Suppressor macrophage (primary cell): ENCODE measurements at places on chromosomes 4 and X.

- no peak for DNase-seq
Observed at GRCh38 chrX:78769101-78769755, 21.7 kb downstream of the LPAR4 start.

GRCh38 chrX:12898073-12898472 is 8.3 kb upstream of the TLR8 start:
- DNase-seq = no peak

DNA sequence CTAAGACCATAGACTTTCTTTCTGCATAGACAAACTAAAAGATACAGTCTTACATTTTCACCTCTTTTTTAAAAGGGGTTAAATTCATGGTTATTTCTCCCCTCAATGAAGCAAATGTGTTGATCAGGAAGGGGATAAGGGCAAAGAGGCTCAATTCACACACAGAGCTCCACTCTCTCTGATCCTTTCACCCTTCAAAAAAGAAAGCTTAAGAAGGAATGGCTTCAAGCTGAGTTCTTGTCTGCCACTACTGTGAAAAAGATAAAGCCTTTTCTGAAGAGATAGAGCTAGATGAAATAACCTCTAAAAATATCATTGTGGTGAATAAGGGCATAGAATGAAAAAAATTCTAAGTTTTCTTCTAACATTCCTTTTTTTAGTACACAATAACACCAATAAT is 28.3 kb downstream of the SEPSECS start:
- DNase-seq = no peak

DNA sequence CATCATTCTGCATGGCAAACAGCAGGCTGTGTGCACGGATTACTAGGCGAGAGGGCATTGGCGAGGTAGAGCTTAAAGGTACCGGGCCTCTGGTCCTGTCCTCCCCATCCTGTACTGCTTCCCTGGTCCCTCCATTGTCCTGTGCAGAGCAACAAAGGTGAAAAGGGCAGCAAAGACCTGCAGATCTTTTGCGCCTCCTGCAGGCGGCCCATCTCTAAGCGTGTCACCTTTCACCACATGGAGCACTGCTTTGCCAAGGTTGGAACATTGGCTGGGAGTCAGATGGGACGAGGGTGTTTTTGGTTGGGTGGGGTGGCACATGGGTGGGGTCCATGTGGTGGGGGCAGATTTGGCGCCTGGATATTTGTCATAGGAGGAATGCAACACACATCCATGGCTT is 64.7 kb upstream of the UXT start:
- peak; percentile 5 for DNase-seq

GRCh38 chrX:86806786-86807185 is 658.5 kb downstream of the DACH2 start:
- no peak for DNase-seq

DNA sequence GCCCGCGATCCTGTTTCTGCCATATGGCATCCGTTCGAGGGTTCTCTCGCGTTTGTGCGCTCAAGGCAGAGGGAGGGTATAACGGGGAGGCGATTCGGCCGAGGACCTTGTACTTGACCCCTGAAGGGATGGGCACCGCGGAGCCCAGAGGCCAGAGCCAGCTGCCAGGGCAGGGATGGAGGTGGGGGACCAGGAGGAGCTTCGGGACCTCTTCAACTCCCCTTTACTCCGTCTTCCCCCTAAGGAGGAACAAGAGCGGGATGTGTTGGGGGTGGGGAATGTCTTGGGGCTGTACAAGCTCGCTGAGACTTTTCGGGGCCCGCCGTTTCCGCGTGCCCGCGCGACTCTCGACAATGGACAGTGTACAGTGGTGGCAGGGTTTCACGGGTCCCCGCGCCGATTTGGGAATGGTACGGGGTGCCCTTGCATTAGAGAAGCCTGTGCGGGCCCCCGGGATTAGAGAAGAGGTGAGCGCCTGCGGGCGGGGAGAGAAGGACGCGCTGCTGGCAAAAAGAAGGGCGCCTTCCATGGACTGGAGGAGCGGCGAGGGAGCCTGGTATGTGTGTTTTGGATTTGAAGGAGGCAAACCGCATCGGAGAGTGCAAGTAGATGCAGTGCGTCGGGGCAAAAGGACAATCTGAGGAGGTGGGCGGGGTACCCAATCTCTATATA is 760 bp downstream of the UGT8 start:
- no peak for DNase-seq
